ENCODE measurements at places on chromosomes 16 and 17.

DNA sequence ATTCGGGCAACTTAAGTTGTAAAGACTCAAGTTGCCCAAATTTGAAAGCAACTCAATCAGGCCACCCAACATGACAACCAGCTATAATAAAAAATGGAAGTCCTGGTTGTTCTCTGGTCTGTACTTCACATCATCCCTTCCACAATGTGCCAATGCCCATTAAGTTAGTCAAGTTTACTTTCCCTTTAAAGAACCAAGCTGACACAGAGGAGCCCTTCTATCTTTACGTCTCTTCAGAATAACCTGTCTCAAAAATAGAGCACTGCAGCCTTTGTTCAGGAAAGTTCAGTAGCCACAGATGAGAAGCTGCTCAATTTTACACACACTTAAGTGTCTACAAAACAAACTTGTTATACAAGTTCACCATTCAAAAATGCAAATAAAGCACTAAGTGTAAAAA, 75.1 kb upstream of the C17orf78 start:
- DNase-seq, result no peak

- no peak for DNase-seq
Measured at GRCh38 chr17:45906237-45906636, 11.9 kb downstream of the MAPT start.

DNA sequence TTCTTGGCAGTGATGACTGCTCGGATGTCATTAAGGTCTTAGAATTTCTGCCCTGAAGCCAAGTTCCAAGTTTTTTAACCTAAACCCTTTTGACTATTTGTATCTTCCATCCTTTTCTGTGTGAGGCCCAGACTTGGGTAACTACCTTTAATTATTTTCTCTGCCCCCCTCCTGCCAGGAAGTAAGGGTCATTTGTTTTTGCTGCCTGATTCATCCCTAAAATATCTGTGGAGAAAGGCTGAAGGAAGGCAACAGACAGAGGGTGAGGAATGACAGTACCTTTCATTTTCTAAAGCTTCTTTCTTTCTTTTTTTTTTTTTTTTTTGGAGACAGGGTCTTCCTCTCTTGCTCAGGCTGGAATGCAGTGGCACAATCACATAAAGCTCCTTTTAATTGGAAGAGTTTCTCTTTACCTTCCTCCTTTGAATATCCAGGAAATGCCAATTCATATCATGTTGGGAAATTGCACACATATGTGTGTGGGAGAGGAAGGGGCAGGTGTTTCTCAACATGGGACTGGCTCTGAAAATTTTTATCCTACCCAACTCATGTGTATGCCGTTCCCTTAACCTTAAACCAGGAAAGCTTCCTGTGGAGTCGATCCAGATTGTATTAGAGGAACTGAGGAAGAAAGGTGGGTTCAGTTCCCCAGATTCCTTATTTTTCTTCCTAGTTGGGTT, 957 bp downstream of the VPS25 start:
- no peak for DNase-seq

DNA sequence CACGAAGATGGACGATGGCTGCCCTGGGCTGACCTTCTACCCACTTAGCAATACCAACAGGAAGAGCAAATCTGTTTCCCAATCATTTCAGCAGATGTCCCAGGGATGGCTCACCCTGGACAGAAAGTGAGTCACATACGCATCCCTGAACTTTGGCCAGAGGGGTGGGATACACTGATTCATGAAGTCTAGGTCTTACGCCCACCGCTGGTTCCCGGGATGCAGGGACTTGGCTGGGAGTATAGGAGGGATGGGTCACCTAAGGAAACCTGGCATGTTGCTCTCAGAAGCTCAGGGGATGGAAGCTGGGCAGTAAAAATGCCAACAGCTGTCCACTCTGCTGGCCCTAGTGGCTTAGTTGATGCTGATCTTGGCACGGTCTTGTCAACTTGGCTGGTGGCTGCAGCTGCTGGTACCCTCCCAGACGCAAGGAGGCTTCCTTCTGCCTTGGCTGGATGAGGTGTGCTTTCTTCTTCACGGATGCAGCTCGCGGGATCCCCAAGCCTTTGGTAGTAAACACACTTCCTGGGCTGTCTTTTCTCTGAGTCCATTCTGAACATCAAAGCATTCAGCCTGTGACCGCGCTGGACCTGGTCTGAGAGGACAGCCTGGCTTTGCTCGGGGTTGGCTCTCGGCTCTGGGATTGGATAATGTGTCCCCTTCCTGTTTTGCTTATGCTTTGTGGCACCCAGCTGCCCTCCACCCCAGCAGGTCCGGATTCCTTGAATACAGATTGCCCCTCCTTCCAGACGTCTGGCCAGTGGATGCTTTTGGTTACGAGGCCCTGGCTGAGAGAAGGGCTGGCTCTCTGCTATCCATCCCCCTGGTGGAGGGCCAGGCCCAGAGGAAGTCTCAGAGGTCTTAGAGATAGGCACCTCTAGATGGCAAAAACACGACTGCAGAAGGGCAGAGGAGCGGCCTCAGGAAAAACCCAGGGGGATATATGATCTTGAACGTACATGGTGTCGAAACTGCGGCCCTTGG, 71.5 kb downstream of the RAP1GAP2 start:
- no peak for DNase-seq

DNA sequence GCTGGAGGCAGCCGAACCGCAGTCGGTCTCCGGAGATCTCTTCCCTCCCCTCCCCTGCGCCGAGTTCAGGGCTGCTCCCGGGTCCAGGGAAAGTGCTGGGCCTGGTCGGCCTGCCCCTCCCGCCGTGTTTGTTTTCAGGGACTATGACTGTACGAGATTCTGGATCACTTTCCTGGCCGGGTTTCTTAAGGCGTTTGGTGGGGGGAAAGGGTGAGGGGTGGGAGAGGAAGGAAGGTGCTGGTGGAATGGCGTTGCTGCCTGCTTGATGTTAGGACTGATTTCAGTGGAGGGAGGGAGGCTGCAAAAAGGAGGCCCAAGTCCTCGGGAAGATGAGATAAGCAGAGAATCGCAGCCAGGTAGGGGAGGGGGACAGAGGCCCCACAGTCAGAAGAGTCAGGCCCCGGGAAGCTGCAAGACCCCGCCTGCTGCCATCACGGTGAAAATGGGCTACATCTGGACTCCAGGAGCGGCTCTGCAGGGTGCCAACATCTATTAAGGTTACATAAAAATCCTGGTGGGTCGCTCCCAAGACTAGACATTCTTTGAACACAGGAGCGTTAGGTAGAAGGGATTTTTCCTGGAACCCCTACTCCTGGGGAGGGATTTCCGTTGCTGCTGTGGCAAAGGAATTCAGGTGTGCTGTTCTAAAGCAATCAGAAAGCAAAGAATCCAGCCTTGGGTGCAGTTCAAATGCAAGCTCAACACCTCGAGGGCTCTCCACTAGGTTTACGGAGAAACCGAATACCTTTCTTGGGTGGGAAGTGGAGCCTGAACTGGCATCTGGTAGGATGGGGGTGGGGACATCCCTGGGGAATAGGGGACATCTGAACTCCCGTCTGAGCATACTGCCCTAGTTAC, 1.2 kb downstream of the ARHGAP44 start:
- DNase-seq, result no peak

DNA sequence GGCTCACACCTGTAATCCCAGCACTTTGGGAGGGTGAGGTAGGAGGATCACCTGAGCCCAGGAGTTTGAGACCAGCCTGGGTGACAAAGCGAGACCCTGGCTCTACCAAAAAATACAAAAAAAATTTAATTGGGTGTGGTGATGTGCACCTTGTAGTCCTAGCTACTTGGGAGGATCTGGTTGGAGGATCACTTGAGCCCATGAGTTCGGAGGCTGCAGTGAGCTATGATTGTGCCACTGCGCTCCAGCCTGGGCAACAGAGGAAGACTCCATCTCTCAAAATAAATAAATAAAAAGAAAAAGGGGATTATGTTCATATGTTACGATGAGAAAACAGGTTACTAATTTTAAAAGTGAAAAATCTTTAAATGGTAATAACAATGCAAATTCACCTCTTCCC, 996 bp downstream of the MLKL start:
- DNase-seq, result no peak

DNA sequence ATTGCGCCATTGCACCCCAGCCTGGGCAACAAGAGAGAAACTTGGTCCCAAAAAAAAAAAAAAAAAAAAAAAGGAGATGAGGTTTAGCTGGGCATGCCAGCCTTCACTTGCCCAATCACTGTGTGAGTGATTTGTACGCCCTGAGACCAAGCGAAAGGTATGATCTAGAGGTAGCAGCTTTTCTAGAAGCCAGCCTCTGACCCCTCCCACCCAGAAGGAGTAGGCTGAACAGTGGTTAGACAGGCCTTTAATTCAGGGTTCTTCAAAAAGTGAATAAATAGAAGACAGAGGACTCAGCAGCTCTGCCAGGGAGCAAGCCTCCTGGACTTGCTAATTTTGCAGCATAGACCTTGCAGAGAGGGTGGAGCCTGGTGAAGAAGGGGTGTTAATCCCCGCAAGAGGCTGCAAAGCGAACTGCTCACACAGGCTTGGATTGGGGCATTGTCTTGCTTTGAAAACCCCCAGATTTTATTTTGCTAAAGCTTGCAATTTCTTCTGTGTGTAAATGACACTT, 7.1 kb upstream of the CYTH1 start:
- DNase-seq, result no peak

DNA sequence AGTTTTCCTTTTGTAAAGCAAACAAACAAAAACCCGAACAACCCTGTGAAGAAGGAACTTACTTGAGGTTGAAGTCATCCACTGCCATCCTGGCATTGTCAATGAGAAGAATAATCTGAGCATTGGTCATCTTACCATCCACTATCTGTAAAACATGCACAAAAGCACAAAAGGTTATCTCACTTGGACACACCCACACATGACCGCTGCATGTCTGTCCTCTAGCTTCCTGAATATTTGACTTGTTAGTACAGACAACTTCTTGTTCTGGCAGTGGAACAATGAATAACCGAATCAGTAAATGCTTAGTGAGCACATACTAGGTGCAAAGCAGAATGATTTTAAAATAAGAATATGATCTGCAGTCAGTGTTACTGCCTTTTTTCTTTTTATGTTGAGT, 6.1 kb downstream of the KRT23 start:
- DNase-seq, result no peak

GRCh38 chr17:79702034-79702433, 28.7 kb upstream of the ENPP7 start:
- no peak for DNase-seq

DNA sequence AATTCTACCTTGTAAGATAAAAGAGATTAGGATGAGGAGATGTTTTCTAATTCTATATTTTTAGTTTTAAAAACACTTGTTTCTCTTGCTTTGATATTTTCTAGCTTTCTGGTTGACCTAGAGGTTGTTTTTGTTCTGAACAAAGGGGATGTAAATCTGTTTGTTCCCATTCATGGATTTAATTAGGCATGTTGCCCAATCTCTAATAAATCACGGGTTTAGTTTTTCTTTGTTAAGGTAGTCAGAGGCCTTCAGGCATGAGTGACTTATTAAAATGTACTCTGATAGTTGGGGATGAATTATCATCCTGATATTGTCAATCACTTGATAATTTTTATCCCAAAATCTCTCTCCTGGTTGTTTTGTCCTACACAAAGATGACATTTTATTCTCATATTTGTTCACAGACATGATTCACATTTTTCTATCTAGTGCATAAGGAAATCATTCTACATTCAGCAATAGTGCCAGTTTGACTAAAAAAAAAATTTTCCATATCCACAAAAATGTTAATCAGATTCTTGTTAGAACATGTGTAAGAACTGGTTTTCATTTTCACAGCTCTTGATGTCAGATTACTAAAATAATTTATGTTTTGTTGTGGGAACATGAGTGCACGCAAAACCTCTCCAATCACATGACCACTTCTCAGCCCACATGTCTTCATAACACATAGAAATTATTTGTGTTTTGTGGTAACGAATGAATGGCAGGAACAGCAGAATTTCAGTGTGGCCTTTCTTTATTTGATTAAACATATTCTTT, 95.7 kb upstream of the AKTIP start:
- no peak for DNase-seq

- no peak for DNase-seq
Measured at GRCh38 chr17:29252101-29252791, 5.6 kb downstream of the CRYBA1 start.

DNA sequence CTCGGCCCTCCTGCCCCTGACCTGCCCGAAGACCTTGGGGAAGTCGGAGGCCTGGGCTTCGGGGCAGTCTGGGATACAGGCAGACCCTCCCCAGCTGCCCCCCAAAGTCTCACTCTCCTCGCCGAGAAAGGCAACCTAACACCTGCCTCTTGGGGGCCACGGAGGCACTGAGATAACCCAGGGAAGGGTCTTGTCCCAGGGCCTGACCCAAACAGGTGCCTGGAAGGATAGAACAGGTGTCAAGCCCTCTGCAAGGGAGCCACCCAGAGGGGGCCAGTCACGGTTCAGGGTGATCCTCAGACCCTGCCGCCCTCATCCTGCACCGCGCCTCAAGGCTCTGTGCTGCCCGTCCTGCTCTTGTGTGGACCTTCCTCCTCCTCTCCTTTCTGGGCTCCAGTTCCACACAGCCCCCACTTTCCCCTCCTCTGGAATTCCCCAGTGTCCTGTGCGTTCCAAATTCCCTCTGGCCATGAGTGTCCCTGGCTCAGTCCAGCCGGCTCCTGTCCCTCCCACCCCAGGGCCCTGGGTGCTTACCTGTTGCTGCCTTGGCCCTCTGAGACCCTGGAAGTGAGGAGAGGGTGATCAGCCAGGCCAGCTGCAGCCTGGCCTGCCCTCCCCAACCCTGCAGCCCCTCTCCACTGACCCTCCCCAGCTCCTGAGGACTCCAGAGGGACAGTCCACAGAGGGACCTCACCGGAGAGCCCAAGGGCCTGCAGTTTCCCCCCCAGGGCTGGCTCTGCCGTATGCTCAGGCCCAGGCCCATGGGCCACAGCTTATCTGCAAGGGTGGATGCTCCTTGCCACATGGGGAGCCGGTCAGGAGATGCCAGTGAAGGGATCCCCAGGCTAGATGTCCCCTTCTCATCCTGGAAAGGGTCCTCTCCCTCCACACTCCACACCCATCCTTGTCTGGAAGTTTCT, 3.8 kb downstream of the PRSS27 start:
- no peak for DNase-seq

DNA sequence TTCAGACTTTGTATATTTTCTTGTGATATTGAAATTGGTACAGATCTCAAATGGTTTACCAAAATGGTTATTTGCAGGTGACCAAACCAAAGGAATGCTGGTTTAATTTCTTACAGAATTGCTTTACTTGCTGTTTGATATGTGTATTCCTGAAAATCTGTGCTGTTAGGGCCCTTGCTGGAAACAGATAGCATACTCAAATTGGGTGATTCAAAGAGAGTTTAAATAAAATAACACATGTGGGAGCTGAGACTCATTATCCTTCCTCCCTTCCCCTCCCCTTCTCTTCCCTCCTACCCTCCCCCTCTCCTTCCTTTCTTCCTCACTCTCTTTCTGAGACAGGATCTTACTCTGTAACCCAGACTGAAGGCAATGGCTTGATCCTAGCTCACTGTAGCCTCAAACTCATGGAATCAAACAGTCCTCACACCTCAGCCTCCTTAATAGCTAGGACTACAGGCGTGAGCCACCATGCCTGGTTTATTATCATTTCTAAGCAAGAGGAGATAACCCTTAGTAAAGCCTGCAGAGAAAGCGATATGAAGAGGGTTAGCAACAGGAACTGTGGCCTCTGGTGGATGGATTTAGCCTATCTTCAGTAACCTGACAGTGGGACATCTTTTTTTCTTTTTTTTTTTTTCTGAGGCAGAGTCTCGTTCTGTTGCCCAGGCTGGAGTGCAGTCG, 141.9 kb downstream of the BCAS3 start:
- DNase-seq, result no peak
